T-helper 2 cell treated with Interferon-gamma antibody and Interleukin-4, amounts not matched to agents 5 μg/mL and 100 μg/mL, for 36 hours (primary cell): ENCODE measurements at places on chromosomes 12 and 14.

DNA sequence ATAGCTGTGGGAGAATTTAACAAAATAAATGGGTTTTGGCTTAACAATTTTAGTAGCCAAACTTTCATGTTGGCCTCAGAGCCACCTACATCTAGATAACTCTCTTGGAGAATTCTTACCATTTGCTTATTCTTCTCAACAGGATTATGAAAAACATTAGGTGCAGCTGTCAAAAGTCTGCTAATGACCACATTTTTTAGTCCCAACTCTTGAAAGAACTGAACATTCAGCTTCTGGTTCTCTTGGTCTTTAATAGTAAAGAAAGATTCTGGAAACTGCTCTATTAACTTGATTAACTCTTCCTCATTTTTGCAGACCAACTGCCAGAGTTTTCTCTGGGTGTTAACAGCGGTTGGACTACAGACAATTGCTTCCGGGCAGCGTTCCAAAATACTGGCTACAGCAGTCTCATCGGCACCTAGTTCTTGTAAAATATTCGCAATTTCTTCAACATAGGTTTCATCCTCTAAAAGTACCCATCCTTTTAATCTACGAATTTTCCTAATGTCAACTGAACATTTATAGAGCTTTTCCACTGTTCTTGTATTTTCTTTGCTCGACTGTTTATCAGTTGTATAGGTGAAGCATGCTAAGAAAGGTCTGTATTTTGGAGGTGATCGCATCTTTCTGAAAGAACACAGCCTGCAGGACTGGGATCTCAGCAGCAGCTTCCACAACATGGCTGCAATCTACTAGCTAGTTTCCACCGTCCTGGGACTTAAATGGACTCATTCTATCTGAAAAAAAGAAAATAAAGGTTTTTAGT is 8.7 kb downstream of the MTERF2 start:
- DNase-seq, result no peak

DNA sequence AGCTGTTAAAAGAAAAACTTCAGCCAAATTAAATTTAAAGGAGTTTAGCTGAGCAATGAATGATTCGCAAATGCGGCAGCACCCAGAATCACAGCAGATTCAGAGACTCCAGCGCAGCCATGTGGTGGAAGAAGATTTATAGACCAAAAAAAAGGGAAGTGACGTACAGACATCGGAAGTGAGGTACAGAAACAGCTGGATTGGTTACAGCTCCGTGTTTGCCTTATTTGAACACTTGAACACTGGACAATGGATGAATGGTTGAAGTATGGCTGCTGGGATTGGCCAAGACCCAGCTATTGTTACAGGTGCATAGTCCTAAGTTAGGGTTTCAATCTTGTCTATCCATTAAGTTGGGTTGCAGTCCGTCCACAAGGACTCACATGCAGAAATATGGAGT is 42.6 kb downstream of the GALNT8 start:
- DNase-seq, result no peak

DNA sequence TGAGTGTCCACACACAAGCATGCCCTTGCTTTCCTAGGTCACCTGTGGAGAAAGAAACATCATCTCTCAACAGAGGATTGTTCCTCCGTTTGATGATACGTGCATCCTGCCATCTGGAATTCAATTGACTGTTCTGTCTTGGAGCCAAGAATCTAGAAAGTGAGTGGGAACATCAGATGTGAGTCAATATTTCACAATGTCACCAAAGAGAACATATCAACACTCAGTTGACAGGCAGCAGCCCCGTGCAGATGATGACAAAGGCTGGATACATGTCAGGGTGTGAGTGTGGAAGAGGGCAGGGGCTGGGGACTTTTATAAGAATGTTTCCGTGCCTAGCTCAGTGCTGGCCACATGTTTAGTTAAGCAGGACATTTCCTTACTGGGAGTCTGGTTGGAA is 76.1 kb downstream of the TBC1D30 start:
- no peak for DNase-seq

DNA sequence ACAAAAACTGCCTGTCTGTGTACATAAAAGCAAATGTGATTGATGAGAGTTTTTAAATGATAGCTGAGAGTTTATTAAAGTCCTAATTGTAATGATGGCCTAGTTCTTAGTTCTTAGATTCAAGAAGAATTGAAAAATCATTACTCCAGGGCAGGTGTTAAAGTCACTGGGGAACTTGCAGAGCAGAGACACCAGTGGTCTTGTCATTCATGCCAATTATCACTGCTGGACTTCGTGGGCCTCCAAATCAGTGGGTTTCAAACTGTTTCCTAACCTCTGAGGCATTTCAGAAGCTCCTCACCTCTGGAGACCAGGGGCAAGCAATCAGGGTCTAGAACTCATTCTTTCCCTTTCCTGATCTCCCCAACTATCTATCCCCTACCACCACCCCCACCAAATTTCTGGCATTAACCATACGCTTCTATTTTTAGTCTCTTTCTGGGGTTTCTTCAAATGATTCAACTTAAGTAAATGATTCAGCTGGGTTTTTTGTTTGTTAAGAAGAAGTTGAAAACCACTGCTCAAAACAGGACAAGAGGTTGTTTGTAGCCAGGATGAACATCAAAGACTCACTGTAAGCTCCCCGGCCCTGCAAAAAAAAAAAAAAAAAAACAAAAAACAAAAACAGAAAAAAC is 80.1 kb downstream of the CEP83 start:
- peak; percentile 32 for DNase-seq

- no peak for DNase-seq
Observed at GRCh38 chr14:95391331-95391730, 71.6 kb upstream of the CLMN start.
